Stimulated activated CD4-positive, alpha-beta T cell treated with anti-CD3 and anti-CD28 coated beads, TNF-alpha, amount 100 ng/mL, for 48 hours (primary cell): ENCODE measurements at places on chromosomes 4 and X.

DNA sequence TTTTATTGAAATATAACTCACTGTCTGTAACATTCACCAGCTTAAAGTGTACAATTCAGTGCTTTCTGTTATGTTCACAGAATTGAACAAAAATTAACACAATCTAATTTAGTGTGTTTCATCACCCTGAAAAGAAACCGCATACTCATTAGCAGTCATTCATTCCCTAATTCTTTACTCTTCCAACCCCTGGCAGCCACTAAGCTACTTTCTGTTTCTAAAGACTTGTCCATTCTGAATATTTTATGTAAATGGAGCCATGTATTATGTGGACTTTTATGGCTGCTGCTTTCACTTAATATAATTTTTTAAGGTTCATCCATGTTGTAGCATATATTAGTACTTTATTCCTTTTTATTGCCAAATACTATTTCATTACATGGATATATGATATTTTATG is 94.7 kb upstream of the ATP8A1 start:
- DNase-seq: no peak

DNA sequence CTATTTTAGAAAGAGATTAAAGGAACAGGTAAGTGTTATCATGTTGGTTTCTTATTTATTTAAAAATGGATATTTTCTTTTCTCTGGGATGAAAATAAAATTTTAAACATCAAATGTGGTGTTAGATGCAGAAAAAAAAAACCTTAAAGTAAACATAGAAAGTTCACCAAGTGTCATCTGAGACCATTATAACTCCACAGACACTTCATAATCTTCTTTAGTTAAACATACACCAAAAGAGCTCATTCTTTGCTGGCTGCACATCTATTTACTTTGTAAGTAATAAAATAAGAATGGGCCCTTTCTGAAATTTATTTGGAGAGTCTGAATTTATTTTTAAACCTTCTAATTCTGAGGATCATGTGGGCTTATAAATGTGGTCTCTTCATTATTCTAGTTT is 460.7 kb upstream of the CTSO start:
- DNase-seq: no peak

GRCh38 chr4:150211799-150212445 is 133.7 kb downstream of the DCLK2 start:
- DNase-seq: no peak

DNA sequence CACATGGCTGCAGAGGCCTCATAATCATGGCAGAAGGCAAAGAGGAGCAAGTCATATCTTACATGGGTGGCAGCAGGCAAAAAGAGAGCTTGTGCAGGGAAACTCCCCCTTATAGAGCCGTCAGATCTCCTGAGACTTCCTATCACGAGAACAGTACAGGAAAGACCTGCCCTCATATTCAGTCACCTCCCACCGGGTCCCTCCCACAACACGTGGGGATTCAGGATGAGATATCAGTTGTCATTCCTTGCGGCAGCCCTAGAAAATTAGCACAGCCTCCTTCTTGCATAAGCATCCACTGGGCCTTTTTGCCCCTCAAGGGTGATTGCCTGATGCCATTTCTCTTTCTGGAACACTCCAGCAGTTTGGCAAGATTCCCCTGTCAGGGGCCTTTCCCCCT is 61.7 kb upstream of the STX18 start:
- DNase-seq: no peak

DNA sequence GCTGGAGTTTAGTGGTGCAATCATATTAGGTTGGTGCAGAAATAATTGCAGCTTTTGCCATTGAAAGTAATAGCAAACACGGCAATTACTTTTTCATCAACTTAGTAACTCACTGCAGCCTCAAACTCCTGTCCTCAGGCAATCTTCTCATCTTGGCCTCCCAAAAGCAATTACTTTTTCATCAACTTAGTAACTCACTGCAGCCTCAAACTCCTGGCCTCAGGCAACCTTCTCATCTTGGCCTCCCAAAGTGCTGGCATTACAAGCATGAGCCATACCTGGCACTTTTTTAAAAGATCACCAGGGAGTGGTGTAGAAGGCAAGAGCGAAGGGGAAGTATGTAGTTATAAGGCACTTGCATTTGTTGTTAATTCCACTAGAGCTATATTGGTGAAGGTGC is 491.1 kb upstream of the ADGRL3 start:
- DNase-seq: no peak

- no peak for DNase-seq
Measured at GRCh38 chrX:119721487-119721886, 28.5 kb upstream of the SEPTIN6 start.

GRCh38 chr4:2941138-2942036 is 21.8 kb downstream of the NOP14 start:
- no peak for DNase-seq

GRCh38 chr4:108636246-108636645 is 14.2 kb upstream of the OSTC start:
- no peak for DNase-seq

DNA sequence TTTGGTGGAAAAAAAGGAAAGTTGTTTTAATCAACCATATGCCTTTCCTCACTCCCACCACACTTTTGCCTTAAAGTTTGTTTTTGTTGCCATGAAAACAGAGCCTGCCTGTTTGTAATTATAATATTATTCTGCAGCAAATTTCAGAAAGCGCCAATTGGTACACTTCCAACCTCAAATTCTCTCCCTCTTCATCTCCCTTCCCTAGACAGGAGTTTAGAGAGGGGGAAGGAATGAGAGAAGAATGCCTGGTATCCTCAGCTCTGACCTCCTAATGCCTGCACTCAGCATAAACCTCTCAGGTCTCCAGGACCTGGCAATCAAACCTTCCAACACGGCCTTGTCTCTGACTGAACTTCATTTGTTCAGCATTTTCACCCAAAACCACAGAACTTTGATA is 138.4 kb upstream of the HCCS start:
- no peak for DNase-seq

- DNase-seq: no peak
Measured at GRCh38 chr4:3477750-3478430, 14.8 kb downstream of the DOK7 start.

- no peak for DNase-seq
Measured at GRCh38 chr4:41822325-41822724, 73.8 kb upstream of the PHOX2B start.

DNA sequence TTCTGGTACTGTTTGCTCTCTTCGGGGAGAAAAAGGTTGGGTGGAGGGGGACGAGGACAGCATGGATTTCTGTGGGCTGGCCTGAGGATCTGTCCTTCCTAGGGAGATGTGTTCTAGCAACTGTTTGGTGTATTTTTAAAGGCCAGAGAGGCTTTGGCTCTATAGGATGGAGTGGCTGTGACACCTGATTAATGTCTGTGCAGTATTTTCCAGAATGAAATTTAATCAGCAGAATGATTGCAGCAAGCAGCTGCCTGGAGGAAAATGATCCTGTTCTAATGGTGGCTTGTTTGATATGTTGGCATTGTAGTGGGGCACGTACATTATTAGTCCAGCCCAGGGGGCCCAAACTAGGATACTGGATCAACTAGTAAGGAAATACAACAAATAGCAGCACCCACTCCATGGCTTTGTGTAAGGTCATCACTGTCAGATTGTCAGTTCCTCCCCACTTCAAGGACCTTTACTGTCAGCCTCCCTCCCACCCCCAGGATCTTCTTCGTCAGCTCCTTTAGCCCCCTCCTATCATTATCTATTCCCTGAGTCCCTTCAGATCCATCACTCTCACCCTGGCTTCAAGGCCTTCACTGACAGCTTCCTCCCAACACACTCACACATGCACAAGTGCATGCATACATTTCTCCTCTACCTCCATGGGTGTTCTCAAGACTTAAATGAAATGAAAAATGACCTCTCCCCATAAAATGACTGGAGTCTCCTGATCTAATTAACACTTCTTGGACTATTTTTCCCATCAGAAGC is 10.4 kb upstream of the TMEM255A start:
- no peak for DNase-seq

GRCh38 chr4:170088716-170089115 is 1.0 kb downstream of the AADAT start:
- DNase-seq: no peak

- DNase-seq: no peak
Measured at GRCh38 chr4:168883513-168883912, 126.5 kb downstream of the CBR4 start.

DNA sequence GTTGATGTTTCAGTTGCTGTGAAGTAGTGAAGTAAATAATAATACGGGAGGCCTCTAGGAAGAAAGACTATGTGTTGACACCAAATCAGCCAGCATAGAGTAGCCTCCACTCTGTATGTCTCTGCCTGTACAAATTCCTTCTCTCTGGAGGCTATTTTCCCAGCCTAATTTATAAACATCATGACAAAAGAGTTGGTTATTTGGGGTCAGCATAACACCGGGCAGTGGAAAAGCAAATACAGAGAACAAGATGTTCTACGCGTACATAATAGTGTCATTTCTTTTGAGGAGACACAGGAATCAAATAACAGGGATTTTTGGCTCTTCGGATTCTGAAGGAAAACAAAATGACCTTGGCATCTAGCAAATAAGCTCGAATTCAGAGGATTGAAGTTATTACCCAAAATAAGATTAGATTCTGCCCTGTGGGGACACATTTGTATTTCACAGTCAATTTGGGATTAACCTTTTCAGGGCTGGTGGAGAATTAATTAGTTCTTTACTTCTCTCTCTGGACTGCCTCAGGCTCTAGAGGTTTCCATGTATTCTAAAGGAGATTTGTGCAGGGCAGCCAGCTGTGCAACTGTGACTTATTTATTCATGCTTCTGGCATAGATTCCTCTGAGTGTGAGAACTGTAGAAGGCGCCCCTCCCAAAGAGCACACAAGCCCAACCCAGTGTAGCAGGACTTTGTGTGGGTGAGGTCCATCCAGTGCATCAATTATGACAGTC is 14.1 kb upstream of the SYTL4 start:
- DNase-seq: no peak

- no peak for DNase-seq
Measured at GRCh38 chr4:181968371-181968770, 274.8 kb upstream of the TENM3 start.

DNA sequence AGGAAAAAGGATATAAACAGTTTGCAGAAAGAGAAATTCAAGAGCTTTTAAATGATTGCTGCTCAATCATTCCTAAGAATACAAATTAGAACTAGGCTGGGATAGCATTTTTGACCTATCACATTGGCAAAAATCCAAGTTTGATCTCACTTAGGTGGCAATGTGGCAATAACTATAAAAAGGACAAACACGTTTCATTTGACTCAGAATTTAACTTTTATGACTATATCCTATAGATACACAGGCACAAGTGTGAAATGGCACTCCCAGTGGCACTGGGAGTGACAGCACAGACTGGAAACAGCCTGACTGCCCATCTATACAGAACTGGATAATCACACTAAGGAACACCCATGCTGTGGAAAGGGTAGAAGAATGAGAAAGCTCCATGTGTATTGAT is 11.1 kb downstream of the CENPU start:
- DNase-seq: no peak

DNA sequence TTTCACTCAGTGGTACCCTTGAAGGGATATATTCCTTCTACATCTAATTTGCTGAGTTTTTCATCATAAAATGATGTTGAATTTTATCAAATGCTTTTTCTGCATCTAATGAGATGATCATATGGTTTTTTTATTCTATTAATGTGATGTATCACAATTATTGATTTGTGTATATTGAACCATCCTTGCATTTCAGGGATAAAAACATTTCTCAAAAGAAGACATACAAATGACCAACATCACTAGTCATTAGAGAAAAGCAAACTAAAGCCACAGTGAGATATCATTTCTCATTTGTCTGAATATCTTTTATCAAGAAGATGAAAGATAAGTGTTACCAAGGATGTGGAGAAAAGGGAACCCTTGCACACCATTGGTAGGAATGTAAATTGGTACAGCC is 65.7 kb upstream of the MXD4 start:
- no peak for DNase-seq

- DNase-seq: no peak
Measured at GRCh38 chr4:140533951-140534480, 10.0 kb downstream of the ELMOD2 start.

- DNase-seq: no peak
Measured at GRCh38 chrX:56726605-56727004, 2.4 kb upstream of the NBDY start.
